T-helper 2 cell treated with Interferon-gamma antibody and Interleukin-4, amounts not matched to agents 5 μg/mL and 100 μg/mL, for 36 hours (primary cell): ENCODE measurements at places on chromosomes 12 and 14.

DNA sequence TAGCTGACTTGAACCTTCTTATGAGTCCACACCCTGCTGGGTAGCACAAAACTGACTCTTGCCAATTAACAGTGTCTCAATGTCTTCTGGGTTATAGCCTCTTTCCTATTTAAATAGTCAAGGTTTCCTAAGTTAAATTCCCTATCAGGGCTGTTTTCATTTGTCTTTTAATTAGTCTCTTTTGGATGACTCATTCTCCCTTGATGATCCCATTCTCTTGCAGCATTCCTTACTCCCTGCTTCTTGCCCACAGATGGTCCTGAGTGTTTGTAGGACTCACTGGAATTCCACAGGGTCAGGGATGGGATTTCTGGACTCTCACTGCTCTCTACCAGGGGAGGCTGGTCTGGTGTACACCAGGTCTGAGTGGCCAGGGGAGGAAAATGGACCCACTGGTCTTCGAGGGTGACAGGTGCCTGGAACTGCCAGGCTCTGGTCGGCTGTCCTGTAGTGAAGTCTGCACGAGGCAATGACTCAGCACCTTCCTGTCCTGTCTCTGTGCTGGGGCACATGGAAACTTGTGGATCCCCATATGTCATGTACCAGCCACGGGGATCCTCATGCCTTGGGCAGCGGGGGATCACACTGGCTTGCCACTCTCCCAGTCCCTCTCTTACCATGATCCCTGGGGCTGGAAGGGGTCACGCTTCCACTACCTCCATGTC lies 236.5 kb upstream of the PELI2 start:
- DNase-seq = no peak
- no peaks in the 10 kb centered on the region for H3K4me1 ChIP-seq
- peaks cover 5% of the 10 kb centered on the region for H3K27me3 ChIP-seq
- no peak overlapping the region for H3K4me3 ChIP-seq
- no peak overlapping the region for H3K27ac ChIP-seq
- no peaks in the 10 kb centered on the region for H3K36me3 ChIP-seq

DNA sequence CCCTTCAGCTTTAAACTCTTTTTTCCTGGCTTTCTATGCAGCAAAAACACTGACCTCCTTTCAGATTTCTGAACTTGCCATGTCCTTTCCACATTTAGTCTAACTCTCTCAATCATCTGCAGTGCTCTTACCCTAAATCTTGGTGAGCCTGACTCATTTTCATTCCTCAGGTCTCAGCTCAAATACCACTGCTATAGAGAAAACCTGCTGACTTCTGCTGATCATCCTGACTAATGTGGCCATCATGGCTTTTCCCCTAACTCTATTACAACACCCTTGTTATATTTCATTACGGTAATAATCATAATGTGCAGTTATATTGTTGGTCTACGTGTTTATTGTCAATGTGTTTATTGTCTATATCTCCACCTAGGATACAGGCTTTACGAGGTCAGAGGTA lies 207.3 kb upstream of the OR4E1 start:
- H3K4me3 ChIP-seq = no peak overlapping the region
- peaks cover 4% of the 10 kb centered on the region for H3K4me1 ChIP-seq
- no peak overlapping the region for H3K27ac ChIP-seq
- no peak for DNase-seq
- H3K27me3 ChIP-seq = peaks cover 35% of the 10 kb centered on the region
- H3K36me3 ChIP-seq = no peaks in the 10 kb centered on the region

GRCh38 chr12:88866881-88867280 lies 286.6 kb upstream of the KITLG start:
- H3K4me3 ChIP-seq = no peak overlapping the region
- no peak for DNase-seq
- no peaks in the 10 kb centered on the region for H3K36me3 ChIP-seq

DNA sequence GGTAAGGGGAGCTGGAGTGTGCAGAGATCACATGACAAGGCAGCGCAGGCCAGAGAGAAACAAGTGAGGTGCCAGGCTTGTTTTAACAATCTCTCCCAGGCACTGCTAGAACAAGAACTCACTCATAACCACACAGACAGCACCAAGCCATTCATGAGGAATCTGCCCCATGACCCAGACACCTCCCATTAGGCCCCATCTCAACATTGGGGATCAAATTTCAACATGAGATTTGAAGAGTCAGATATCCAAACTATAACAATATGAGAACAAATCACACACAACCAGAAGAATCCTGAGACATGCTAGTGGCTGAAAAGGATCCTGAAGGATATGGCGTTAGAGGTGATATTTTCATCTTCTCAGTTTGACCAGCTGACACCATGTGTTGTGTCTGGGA lies 21.9 kb downstream of the OR6J1 start:
- H3K36me3 ChIP-seq = no peaks in the 10 kb centered on the region
- no peak for DNase-seq
- peaks cover 14% of the 10 kb centered on the region for H3K27me3 ChIP-seq
- H3K4me3 ChIP-seq = no peak overlapping the region

GRCh38 chr12:90299666-90300065 lies 591.0 kb upstream of the ATP2B1 start:
- H3K36me3 ChIP-seq = no peaks in the 10 kb centered on the region
- H3K4me1 ChIP-seq = peaks cover 14% of the 10 kb centered on the region
- H3K27ac ChIP-seq = no peak overlapping the region
- peaks cover 23% of the 10 kb centered on the region for H3K27me3 ChIP-seq
- DNase-seq = no peak
- peak overlapping the region; percentile 58 for H3K4me3 ChIP-seq

- H3K27ac ChIP-seq = no peak overlapping the region
- peaks cover 44% of the 10 kb centered on the region for H3K4me1 ChIP-seq
- no peak overlapping the region for H3K4me3 ChIP-seq
- no peak for DNase-seq
Observed at GRCh38 chr12:47387994-47388393, 308.2 kb upstream of the AMIGO2 start.
